Fibroblast of pulmonary artery (primary cell): ENCODE measurements at places on chromosomes 2 and 18.

DNA sequence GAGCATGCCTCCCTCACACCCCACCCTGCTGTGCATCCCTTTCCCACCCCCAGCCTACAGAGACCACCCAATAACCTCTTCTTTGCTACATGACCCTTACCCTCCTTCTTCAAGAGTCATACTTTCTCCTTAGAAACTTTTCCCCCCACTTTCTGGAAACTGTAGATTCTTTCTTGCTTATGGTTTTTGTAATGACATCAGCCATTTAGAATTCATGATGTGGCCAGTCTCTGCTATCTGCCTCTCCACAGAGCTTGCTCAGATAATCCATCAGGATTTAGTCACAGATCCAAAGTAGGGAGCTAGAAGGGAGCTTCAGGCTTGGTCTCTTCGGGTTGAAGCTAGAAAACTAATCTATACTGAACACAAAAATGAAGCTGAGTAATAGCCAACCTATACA is 36.5 kb downstream of the GALM start:
- DNase-seq = peak; percentile 70

GRCh38 chr2:136060416-136060815 is 57.5 kb downstream of the CXCR4 start:
- DNase-seq = no peak

DNA sequence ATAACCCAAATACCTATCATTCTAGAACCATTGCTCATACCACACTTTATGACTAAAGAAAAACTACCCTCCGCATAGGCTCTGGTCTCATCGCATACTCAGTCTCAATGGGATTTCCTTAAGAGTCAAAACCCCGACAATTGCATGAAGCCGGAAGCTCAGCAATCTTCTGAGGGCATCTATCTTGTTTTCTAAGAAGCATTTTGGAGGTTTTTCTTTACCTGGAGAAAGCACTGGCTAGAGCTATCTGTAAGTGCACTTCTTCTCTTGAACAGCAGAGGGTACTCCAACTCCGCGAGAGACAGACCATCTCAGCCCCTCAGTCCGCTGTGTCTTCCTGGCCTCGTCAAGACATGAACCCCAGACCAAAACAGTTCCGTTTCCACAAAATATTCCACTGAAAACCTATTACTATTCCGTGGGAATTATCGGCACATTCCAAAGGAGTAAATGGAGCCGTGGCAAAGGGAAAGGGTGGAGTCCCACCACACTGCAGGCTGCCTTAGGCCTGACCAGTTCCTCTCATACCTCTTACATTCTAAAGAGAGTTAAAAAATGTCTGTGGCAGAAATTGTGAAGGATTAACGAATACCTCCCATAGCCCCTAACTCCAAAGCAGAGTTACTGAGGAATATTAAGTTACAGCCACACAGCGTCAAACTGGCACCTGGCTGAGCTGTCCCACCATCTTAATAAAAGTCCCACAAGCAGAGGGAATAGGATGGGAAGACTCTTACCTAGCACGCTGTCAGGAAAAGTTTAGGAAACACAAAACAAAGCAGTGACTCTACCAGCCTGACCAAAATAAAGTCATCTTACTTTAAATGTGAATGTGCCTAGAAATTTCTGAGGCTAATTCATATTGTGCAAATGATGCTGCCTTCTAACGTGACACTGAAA is 325.6 kb upstream of the VRK2 start:
- peak; percentile 68 for DNase-seq

GRCh38 chr2:236089271-236090026 is 78.7 kb downstream of the GBX2 start:
- no peak for DNase-seq

GRCh38 chr2:143692162-143692561 is 562.9 kb downstream of the ARHGAP15 start:
- DNase-seq = no peak

GRCh38 chr2:62340994-62341484 is 145.1 kb downstream of the B3GNT2 start:
- DNase-seq = peak; percentile 9

DNA sequence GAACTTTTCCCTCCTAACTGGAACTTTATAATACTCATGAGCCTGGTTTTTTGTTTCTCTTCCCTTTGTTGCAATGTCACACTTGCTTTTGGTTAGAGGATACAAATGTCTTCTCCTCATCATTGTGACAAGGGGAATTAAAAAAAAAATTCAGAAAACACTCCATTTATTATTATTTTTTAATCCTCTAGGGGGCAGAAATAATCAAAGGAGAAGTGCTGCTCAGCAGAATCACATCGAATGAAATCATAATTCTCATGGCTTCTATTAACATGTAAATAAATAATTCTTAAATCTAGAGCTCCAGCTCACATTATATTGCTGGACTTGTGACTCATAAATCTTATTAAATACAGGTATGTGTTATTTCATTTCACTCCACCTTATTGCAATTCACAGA is 273.8 kb downstream of the TRIB2 start:
- peak; percentile 30 for DNase-seq

DNA sequence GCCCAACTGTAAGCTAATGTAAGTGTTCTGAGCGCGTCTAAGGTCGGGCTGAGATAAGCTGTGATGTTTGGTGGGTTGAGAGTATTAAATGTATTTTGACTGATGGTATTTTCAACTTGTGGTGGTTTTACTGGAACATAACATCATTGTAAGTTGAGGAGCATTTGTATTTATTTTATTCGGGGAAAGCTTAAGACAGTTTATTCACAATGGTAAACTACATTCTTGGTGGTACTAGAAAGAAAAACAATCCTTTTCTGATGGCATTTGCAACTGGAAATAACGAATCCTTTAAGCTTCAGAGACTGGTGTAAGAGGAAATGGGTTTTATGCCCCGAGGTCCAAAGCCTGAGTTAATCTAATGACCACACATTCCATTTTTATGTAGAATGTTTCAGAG is 283.3 kb upstream of the NETO1 start:
- DNase-seq = no peak

- DNase-seq = peak; percentile 0
Observed at GRCh38 chr2:15073664-15074063, 441.1 kb downstream of the LRATD1 start.

DNA sequence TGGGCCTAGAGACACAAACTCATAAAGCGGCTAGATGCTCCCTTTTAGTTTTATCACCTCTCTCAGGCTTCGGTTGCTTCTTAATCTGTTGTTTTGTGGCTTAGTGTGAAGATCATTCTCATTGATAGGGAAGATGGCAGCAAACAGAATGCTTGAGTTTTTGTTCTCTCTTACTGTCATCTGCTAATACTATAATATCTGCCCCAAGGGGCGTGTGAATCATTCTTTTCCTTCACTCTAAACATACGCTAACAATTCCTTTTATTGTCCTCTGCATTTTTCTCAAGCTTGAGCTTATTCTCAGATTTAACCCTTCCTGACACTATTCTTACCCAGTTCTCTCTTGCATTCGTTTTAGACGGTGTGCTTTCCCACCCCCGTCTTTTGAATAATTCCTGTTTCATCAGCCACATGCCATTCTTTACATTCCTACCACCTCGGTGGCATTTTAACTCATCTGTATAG is 323.9 kb upstream of the NRP2 start:
- DNase-seq = peak; percentile 49

GRCh38 chr2:43273529-43273928 is 47.1 kb upstream of the ZFP36L2 start:
- DNase-seq = no peak

GRCh38 chr2:2597712-2598111 is 266.6 kb upstream of the MYT1L start:
- no peak for DNase-seq

GRCh38 chr18:79560042-79560860 is 119.4 kb upstream of the CTDP1 start:
- DNase-seq = no peak

- no peak for DNase-seq
Observed at GRCh38 chr2:150374492-150374891, 113.0 kb downstream of the RND3 start.

DNA sequence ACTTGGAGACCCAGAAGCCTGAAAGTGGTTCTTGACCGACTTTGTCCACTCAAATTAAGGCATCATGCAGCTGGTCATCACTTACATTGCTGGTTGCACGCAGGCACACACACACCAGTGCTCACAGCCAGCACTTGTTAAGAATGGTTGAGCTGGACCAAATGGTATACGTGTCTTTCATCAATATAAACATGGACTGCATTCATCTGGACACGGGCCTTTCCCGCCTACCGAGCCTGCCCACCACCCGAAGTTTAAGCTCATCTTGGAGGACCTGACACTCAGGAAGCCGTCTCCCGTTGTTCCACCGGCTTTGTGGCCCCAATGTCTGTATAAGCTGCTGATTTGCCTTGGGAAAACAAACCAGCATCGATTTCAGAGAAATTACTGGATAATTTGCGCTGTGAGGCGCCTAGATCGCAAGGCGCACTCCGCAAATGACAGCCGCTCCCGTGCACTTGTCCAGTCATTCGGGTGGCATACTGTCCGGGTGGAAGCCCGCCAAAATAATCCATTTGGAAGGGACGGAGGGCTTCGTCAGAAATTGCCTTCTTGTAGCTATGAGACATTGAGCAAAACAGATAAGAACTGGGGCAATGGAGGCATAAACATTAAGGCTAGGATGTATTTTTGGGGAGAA is 40.1 kb upstream of the AKAIN1 start:
- DNase-seq = peak; percentile 13

GRCh38 chr18:55593888-55594287 is 5.9 kb upstream of the TCF4 start:
- DNase-seq = no peak
